Hematopoietic multipotent progenitor cell treated with erythropoietin and hydrocortisone succinate and interleukin-3 and kit ligand, for 15 days (in vitro differentiated cells): ENCODE measurements at places on chromosomes 1 and 21.
A peak's percentile ranks its signal among the peaks of the same experiment; 100 is the strongest.

DNA sequence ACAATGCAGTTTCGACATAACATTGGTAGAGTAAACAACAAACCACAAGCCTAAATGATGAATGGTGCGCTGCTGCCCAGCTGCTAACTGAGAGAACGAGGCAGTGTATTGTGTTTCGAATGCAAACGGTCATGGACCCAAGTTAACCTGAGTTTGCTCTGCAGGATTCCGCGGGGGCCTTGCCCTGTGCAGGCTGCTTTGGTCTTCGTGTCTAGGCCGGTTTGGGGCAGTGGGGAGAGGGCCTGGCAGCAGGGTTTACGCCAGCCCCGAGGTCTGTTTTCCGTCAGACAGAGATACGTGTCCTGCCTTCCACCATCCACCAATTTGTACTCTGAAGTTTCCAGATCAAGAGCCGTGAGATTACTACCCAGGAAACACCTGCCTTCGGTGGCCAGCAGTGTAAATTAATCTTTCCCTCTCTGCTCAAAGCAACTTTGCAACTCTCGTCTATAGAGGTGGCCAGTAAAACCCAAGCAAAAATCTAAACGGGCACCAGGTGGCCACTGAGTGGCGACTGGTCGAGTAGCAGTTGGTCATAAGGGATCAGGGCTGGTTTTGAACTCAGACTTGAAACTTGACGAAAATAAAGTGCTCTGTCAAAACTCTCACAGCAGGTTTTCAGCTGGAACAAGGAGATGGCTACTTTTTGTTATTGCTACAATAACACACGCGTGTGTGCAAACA is 6.3 kb upstream of the PRDM15 start:
- no peak for DNase-seq

DNA sequence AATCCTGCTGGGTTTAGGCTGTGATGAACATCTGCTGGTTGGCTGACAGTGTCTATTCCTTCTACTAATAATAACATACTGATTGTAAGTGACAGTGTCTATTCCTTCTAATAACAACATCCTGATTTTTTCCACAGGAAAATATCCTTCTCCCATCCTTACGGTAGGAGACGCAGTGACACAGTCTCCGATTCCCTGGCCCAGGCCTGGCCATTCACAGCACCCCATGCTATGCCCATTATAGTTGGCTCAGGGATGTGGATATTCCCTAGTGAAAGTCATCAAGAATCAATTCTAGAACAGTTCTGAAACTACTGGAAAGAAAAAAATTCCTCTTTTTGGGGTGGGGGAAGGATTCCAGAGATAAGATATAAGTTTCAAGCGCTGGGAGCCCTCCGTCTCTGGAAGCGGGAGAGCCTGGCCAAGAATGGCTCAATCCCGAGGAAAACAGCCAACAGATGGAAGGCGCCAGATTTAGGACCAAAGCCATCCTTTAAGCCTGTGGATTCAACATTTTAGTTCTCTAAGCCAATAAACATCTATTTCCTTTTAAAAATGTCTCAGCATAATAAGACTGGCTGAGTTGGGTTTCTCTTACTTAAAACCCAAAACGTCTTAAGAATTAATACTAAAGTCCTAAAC is 88.6 kb downstream of the GPATCH2 start:
- DNase-seq = no peak

GRCh38 chr1:230266456-230266855 is 159.7 kb downstream of the PGBD5 start:
- DNase-seq = no peak

DNA sequence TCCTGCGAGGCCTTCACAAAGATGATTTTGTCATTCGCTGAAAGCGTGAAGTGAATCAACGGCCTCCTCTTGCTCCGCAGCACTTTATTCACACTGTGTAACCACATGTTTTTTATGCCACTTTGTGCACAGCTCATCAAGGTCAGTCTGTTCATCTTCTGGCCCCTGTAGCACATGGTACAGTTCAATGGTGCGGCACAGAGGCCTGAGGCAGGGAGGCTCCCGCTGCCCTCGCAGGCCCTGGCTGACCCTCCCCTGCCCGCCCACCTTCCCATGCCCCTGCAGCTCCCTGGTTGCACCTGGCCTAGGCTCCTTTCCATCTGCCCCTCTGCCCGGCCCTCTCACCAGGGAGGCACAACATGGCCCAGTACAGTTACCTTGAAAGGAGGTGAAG is 87.5 kb downstream of the CD247 start:
- no peak for DNase-seq

DNA sequence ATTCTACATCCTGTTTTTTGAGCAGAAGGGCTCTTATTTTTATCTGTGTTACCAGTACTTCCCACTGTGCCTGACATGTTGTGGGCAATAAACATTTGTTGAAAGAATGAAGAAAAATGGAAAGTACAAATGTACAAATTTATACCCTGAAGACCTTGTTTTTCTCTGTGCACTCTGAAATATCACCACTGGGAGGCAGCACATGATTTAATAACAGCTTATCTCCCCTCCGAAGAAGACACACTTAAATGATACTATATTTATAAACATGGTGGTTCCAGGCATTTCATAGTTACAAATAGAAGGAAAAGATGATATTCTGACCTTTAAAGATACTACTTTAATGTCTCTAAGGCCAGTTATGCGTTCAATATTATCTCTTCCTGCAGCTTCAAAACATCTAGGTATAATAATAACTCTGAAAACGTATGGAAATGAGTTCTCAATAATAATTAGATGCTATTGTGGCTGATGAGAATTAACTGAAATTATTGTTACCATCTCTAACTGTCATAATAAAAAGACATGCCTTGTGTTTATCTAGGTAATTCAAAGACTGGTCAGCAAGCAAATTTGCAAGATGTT is 12.8 kb downstream of the DYNLT5 start:
- peak; percentile 60 for DNase-seq

- DNase-seq = no peak
These were observed 188.8 kb downstream of the ADGRL2 start for GRCh38 chr1:81989524-81989923.

GRCh38 chr1:116769561-116769977 is 15.3 kb downstream of the CD2 start:
- no peak for DNase-seq

DNA sequence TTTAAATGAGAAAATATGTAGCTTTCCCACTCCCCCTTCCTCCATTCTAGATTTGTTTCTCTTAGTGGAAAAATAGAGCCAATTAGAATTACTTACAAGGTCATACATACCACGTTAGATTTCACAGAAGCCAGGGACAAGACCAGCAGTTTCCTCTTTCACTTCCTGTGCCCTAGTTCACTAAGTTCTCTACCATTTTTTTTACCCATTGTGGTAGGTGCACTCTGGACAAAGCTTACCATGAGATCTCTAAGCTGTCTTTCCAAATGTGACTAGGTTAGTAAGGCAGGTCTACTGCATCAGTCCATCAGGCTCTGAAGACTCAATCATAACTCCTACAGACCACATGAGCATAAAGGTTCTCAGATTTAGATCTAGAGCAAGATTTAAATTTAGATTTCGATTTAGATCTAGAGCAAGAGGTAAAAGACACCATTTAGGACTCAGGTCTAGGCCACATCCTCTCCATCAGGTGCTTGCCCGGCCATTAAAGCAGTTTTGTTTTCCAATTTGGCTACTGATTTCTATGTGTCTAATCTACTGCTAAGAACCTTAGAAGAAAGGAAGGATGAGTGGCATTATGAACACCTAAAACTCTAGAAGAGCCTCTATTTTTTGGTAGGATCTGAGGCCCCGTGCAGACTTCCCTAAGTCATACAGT is 235.3 kb downstream of the FAF1 start:
- no peak for DNase-seq

- DNase-seq = no peak
These were observed 8.8 kb downstream of the SLC19A1 start for GRCh38 chr21:45533361-45533845.

DNA sequence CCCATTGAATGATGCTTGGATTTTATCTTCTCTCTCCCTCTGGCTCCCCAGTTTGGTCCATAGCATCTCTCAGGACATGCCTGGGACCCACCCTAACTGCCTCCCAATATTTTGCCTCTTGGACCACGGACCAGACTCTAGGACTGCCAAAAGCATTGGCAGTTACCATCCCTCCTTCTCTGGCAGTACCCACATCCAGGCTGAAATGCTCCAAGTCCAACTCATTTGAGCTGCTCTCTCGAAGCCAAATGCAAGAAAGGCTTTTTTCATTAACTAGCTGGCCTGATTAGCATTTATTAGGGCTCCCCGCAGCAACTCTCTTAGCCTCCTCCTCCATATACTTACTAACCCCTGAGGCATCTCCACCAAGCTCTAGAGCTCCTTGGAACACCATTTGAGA is 140.0 kb upstream of the GRIK3 start:
- no peak for DNase-seq

- DNase-seq = no peak
These were observed 196.5 kb upstream of the POU3F1 start for GRCh38 chr1:38243106-38243505.

GRCh38 chr1:26387447-26387846 is 14.9 kb upstream of the ZNF683 start:
- no peak for DNase-seq

DNA sequence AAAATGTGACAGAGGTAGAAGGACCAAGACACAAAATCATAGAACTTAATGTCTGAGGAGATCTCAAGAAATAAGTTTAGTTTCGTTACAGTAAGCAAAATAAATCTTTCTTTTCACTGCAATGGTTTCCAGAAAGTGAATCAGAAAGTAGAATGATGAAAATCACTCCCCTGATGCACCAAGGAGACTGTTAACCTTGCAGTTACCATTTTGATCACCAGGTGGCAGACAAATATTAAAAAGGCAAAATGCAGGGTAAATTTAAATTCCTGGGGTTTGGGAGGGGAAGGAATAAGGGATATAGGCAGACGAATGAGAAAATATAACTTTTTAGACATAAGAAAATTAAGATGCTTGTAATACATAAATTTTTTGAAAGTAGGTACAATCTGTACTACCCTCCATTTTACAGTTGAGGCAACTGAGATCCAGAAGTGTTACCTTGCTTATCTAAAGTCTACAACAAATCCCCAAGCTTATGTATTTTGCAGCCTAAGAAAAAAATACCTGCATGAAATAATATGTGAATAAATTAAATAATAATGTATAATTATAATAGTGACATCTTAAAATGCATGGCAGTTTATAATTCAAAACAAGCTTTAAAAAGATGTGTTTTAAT is 253.2 kb downstream of the CRB1 start:
- peak; percentile 39 for DNase-seq

- no peak for DNase-seq
These were observed 14.3 kb downstream of the PSRC1 start for GRCh38 chr1:109268431-109269211.

DNA sequence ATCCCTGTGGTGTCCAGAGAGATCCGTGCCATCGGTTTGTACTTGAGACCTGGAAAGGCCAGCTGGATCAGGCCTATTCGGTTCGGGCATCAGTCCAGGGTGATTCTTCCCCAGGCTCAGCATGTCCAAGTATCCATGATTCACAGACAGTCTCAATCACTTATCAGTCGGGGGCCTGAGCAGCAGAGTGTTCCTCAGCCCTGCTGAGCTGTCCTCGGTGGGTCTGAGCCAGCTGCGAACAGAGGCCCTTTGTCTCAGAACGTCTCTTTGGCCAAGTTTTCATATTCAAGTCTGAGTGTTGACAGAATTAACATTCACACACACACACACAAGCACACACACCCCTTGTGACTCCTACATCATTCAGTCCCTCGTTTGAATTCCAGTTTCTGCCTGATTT is 33.4 kb upstream of the OSBPL9 start:
- no peak for DNase-seq

DNA sequence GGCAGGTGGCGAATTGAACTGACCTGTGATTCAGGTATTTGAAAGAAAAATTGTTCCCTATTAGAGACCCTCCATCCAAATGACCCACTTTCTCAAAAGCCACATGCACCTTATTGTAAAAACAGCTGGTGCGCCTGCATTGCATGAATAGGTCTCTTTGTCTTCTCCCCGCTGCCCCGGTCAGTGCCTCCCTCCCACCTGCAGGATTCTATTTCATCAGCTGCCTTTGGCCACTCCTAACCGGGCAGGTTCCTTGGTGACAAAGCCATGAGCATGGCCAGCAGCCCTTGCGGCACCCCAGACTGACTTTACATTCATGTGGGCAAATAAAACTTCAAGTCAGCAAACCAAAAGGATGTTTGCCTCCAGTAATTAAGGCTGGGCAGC is 6.4 kb downstream of the TMPRSS3 start:
- no peak for DNase-seq

- no peak for DNase-seq
These were observed 993 bp downstream of the PDZK1 start for GRCh38 chr1:145706086-145706664.

GRCh38 chr1:25705699-25706098 is 89.1 kb downstream of the MAN1C1 start:
- DNase-seq = no peak

DNA sequence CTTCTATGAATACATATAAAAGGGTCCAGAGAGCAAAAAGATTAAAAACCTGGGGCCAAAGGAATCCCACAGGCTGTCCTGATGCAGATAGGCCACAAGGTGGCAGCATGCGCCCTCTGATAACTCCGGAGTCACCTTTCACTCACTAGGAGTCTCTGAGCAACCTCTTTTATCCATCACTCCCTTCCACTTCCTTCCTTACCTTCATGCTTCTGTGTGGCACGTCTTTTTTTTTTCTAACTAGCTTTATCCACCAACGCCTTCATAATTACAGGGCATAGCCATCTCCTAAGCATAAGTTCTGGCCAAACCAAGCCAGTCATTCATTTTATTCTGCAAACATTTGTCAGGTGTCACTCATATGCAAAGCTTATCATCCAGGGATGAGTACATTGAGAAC is 3.9 kb upstream of the PGLYRP4 start:
- peak; percentile 79 for DNase-seq

GRCh38 chr1:91014475-91014874 is 7.4 kb downstream of the ZNF644 start:
- no peak for DNase-seq

- no peak for DNase-seq
These were observed 13.9 kb downstream of the KCNK1 start for GRCh38 chr1:233627823-233628222.

DNA sequence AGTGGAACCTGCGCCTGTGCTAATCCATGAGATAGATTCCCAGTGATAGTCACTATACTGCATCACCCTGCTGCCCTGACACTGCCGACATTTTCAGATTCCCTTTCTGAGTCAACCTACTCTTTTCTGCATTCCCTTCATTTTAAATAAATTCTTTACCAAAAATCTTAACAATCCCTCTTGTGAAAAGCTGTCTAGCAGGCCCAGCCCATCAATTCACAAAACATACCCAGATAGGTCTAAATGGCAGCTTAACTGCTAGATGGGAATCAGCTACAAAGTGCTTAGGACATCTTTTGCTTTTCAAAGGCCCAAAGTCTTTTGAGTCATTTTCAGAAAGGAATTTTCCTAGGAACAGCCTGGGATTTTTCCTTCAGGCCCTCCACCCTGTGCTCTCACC is 180.1 kb upstream of the PTBP2 start:
- no peak for DNase-seq

GRCh38 chr1:200041337-200042118 is 14.0 kb downstream of the NR5A2 start:
- no peak for DNase-seq

GRCh38 chr1:17759114-17759513 is 4.0 kb downstream of the ACTL8 start:
- no peak for DNase-seq

- no peak for DNase-seq
These were observed 285.4 kb upstream of the USP25 start for GRCh38 chr21:15444118-15444960.
